Fibroblast of skin of right quadriceps (primary cell): ENCODE measurements at places on chromosomes 4 and X.

DNA sequence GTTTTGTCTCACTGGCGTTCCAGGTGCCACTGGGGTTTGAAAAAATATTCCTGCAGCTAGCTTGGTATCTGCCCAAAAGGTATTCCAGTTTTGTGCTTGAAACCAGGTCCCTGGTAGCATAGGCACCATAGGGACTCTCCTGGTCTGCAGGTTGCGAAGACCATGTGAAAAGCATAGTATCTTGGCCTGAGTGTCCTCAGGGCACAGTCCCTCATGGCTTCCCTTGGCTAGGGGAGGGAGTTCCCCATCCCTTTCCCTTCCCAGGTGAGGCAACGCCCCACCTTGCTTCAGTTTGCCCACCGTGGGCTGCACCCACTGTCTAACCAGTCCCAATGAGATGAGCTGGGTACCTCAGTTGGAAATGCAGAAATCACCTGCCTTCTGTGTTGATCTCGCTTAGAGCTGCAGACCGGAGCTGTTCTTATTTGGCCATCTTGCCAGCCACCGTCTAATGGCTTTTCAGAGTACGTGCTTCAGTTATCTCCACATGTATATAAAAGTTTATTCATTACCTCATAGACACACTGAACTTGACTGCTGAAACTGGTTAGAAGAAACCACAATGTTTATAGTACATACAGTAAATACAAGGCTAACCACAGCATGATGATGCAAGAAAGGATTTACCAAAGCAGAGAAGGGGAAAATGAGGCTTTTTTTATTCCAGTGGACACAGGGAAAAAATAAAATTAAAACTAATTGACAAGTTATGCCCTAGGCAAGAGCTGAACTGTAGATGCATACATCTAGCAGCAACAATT is 10.6 kb downstream of the PBDC1 start:
- DNase-seq, result peak; percentile 66

GRCh38 chrX:43604753-43605152 is 51.3 kb upstream of the MAOA start:
- no peak for DNase-seq

- DNase-seq, result no peak
These were observed 143.9 kb downstream of the KLHL13 start for GRCh38 chrX:117972711-117973109.

GRCh38 chr4:168408620-168409019 is 71.7 kb downstream of the DDX60L start:
- DNase-seq, result peak; percentile 98

GRCh38 chr4:99134586-99134985 is 9.5 kb downstream of the ADH4 start:
- DNase-seq, result no peak

DNA sequence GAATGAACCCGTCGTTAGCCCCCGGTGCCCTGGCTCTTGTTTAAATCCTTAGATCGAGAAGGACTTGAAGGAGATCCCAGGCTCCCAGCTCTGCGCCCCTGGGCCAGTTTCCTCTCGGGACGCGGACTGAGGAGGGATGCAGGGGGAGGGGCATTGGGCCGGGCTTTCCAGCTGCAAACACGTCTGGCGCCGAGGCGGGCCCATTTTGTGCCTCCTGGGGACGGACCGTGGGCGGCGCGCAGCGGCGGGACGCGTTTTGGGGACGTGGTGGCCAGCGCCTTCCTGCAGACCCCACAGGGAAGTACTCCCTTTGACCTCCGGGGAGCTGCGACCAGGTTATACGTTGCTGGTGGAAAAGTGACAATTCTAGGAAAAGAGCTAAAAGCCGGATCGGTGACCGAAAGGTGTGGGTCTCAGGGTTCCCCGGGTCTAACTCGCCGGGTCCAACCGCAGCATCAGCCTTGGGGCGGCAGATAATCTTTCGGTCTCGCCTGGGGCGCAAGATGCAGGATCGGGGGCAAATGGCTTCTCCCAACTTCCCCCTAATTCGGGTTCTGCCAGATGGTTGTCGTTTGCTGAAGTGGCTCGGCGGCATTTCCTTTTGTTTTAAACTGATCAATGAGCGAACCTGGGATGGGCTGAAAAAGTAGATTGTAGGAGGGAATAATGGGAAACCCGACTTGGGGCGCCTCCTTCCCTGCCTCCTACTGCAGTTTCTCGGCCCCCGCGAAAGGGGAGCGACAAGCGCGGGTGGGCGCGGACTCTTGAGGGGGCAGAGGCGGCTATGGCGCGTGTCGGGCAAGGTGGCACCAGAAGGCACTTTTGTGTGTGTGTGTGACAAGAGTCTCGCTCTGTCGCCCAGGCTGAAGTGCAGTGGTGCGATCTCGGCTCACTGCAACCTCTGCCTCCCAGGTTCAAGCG is 2.9 kb downstream of the PDGFRA start:
- peak; percentile 68 for DNase-seq

- DNase-seq, result no peak
These were observed 45.3 kb upstream of the KCTD8 start for GRCh38 chr4:44493924-44494323.

DNA sequence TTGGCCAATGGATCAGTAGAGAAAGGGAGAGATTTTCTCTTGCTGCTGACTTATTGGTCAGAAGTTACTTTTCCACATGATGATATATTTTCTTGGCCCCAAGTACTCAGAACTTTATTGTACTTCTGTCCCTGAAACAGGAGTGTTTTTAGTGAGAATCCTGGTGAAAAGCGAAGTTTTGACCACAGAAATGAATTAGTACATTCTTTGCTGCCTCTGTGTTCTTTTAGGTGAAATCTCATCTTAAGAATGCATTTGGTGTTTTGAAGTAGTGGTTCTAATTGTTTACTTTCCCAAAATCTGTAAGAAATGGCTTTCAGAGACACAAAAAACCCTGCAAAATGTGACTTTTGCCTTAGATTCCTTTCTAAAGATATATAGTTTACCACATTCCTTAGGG is 240.4 kb downstream of the FRMPD4 start:
- peak; percentile 8 for DNase-seq

DNA sequence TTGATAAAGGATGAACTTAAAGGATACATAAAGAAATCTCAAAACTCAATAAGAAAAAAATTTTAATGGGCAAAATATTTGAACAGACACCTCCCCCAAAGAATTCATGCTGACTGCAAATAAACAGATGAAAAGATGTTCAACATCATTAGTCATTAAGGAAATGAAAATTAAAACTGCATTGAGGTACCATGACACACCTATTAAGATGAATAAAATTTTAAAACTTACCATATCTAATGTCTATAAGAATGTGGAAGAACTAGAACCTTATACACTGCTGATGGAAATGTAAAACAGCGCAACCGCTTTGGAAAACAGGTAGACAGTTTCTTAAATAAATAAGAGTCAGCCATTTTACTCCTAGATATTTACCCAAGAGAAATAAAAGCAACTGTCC is 266.8 kb upstream of the TET2 start:
- DNase-seq, result no peak

- DNase-seq, result no peak
These were observed 12.6 kb downstream of the P2RY10 start for GRCh38 chrX:78957768-78958130.

- DNase-seq, result no peak
These were observed 192.4 kb downstream of the CCNG2 start for GRCh38 chr4:77349364-77349763.

DNA sequence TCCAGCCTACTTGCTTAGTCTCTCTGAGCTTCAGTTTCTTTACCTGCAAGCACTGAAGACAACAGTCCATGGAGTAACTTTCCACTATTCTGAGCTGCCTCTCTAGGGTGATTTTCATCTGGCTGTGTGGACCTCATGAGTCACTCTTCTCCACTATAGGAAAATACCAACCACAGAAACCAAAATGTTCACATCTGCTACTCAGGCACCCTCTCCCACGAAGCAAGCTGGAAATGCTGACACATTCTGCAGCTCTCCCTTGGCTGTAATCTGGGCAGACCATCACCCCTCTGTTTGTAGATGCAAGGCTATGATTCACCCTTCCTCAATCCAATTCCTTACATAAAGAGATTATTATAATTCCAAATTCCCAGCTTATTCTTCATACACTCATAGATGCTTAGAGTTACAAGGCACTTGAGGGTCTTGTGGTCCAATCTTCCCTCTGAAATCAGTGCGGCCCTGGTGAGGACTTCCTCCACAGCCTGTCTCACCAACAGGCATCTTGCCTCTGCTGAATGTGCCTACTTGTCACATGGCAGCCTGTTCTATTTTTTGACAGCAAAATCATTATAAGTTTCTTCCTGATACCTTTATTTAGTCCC is 97.0 kb upstream of the LNX1 start:
- DNase-seq, result peak; percentile 100

DNA sequence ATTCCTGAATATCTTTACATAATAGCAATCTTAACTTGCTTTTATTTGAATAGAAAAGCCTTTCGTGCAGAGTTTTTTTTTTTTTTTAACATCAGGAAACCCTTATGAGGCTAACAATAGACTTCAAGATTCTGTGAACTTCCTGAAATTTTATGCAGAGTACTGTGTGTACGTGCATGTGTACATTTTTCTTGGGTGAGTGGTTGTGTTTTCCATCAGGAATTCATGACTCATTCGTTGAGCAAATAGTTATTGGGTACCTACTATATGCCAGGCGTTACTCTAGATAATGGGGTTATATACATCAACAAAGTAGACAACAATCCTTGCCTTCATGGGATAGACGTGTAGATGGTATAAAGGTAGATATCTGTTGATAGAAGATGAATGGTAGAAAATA is 59.1 kb downstream of the MRPL1 start:
- DNase-seq, result peak; percentile 94

DNA sequence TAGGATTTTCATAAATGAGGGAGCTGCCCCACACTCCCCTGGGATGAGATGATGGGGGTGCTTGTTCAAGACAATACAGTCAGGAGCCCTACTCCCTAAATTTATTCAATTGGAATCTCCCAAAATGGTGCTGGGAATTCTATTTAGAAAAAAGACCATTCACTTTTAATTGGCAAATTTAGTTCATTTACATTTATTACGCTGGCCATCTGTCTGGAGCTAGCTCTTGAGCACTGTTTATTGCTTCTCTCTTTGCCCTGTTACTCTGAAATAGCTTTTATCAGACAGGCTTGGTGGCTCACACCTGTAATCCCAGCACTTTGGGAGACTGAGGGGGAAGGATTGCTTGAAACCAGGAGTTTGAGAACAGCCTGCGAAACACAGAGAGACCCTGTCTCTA is 2.0 kb upstream of the ARSD start:
- no peak for DNase-seq

DNA sequence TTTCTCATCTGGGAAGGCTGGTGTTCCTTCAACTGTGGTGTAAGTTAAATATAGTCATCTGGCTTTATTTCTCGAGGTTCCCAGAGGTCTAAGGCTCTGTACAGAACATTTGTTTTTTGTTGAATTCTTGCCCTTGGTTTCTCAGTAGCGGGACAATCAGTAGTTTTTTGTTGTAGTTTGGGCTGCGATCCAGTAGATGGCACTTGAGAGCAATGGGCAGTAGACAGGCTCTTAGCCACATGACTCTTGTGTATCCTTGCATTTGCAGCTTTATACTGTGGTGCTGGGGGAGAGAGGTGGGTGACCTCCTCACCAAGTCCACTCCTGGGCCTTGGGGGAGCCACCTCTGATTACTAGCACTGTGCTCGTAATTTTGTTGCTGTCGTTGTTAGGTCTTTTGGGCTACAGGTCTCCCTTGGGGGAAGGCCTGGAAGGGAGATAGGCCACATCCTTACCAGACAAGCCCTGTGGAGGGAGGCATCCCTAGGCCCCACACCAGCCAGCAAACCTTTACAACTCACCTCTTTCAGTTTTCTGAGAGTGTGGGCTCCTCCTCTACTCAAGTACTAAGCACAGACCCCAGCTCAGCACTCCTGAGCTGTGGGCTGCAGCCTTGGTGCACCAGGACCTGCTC is 8.1 kb downstream of the ETDB start:
- peak; percentile 13 for DNase-seq

DNA sequence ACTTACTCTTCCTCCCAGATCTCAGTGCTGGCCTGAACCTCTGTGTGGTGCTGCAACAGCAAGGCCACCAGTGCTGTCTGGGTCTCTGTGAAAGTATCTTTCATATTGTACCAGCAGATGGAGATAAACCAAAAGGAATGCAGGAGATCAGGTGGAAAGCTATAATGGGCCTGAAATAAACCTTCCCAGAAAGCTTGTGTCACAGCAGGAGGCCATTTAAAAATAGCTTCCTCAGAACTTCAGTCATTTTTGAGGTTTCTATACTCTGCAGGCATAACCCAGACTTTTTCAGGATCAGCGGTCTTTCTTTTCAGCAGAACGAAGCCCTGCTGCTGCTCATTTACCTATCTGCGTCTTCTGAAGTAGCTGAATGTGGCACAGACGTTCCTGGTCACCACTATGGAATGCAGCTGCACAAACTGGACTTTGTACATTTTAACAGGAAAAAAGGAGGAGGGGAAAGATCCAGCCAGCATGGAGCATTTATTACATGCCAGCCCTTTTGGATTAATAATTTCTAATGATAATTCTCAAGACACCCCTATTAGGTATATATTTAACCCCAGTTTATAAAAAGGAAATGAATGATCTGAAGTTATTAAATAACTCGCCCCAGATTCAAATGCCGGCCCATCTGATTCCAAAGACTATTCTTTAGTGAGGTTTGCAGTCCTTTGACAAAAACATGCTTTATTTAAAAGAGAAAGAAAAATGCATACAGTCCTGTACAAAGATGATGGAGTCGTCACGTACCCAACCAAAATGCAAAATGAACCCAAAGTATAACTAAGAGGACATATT is 119.7 kb downstream of the NFKB1 start:
- peak; percentile 90 for DNase-seq

DNA sequence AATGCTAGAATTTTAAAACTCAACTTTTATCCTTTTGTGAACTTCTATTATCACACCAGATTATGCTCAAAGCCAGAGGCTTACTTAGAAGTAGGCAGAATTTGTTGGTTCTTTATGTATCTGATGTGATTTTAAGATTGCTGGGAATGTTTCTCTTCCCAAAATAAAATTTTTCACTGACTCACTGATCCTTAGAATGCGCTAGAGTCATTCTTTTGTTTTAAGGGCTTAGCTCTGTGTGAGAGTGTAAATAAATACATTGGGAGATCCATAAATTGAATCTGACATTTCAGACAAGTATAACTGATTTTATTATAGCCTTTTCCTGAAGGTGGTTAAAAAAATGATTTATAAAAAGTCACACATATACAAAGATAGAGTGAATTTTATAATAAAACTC is 101.3 kb downstream of the LARP1B start:
- peak; percentile 11 for DNase-seq

DNA sequence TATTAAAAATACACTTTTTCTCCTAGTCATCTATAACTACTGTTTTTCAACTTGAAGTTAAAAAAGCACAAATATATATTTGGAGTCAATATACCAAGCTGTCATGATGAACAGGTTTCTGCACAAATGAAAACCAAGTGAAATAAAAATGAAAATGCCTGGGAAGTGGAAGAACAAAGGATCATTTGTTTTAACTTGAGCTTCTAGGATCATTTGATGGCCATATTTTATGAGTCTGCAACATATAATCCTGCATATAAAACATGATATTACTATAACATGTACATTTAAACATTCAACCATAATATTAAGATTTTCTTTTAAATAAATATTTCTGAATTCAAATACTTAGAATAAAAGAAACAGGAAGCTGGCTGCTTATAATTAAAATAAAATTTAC is 8.5 kb upstream of the ARHGEF38 start:
- DNase-seq, result no peak

GRCh38 chrX:10310511-10310910 is 153.7 kb downstream of the CLCN4 start:
- DNase-seq, result no peak
